ENCODE measurements at places on chromosomes 6 and 20.

GRCh38 chr6:166778776-166779175 lies 151.7 kb upstream of the RPS6KA2 start:
- no peak for DNase-seq

DNA sequence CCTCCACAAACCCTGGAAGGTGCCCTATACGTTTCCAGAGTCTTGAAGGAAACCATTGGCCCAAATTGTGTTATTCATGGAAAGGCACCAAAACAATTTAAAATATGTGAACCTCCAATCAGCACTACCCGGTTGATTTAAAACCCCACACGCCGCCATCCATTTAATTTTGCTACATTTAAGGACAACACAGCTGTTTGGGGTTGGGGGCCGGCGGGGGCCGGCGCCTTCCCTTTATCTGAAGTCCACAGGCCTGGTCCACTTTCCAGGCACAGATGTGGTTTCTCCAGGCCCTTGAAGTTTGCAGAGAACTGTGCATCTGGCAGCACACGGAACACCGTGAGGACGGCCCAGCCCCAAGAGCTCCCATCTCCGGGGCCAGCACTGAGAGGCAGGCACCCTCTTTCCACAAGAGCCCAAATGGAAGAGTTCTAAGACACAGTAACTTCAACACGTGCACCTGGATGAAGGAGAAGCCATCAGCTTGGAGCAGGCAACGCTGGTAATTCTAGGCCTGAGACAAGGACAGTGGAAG lies 16.8 kb upstream of the FRMD1 start:
- DNase-seq: no peak

- no peak for DNase-seq
Observed at GRCh38 chr6:31574106-31575061, 981 bp upstream of the TNF start.

- DNase-seq: no peak
Observed at GRCh38 chr6:66623050-66623449, 916.0 kb upstream of the EYS start.

GRCh38 chr6:8268156-8268555 lies 165.8 kb upstream of the EEF1E1 start:
- no peak for DNase-seq

GRCh38 chr6:3963426-3963825 lies 114.3 kb downstream of the FAM50B start:
- DNase-seq: no peak

DNA sequence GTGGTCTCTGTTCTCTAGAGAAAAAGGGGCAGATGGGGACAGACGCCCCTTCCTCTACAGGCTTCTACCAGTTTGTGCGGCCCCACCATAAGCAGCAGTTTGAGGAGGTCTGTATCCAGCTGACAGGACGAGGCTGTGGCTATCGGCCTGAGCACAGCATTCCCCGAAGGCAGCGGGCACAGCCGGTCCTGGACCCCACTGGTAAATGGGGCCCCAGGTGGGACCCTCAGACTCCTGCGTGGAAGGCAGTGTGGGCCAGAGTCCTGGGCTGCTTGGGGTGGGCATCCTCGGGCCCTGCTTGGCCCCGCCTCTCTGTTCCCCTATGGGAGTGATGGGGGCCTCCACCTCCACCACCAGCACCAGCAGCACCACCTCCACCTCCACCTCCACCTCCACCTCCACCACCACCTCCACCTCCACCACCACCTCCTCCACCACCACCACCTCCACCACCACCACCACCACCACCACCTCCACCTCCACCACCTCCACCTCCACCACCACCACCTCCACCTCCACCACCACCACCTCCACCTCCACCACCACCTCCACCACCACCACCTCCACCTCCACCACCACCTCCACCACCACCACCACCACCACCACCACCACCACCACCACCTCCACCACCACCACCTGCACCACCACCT lies 3.2 kb upstream of the TNFRSF6B start:
- no peak for DNase-seq

DNA sequence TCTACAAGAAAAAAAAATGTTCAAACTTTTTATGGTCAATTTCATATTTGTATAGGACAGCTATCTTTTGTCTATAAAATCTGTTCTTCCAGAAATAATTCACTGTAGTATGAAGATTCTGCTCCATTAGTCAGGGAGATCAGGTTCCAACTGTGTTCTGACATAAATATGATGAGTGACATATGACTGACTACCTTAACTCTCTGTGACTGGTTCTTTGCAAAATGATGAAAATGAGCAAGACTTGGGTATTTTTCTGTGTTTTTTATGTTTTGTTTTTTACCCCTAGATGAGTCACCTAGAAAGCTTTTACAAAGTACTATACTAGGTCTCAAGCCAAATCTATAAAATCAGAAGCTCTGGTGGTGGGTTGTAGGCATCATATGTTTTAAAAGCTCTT lies 229.6 kb downstream of the MMUT start:
- no peak for DNase-seq

DNA sequence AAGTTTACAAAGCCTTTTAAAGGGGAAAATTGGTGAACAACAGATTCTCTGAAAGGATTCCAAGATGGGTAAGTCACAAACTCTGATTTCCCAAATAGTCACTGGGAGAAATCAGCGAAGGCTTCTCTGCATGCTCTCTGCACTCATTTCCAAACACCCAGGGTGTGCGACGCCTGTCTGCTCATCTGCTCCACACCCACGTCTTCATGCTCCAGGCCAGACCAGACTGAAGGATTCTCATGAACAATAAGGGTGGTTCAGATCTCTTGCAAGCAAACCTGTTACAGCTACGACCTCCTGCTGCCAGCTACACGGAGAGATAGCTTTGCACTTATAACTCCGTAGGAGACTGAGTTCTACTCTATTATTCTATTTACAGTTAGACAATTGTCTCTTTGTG lies 1.4 kb downstream of the MC3R start:
- DNase-seq: no peak

DNA sequence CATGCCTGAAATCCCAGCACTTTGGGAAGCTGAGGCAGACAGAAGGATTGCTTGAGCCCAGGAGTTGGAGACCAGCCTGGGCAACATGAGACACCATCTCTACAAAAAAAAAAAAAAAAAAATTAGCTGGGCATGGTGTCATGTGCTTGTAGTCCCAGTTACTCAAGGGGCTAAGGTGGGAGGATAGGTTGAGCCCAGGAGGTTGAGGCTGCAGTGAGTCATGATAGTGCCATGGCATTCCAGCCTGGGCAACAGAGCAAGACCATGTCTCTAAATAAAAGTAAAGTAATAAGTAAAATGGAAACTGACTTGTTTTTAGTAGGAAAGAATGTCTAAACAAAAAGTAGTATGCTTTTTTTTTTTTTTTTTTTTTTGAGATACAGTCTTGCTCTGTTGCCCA lies 240.7 kb downstream of the ARID1B start:
- DNase-seq: no peak

DNA sequence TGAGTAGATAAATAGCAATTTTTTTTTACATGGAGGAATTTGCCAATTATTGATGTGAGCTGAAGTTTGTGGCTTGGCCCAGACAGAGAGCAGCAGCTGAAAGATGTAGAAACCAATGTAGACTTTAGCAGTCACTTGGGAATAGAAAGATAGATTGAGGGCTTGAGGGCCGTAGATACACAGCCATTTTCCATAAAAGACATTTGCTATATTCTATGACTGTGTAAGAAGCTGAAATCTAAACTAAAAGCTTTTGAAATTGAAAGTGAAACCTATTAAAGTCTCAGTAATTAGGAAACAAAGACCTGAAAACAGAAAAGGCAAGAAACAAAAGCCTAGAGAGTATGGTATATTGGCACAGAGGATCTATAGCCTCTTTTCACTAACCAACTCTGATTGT lies 332.7 kb downstream of the CENPW start:
- DNase-seq: no peak

DNA sequence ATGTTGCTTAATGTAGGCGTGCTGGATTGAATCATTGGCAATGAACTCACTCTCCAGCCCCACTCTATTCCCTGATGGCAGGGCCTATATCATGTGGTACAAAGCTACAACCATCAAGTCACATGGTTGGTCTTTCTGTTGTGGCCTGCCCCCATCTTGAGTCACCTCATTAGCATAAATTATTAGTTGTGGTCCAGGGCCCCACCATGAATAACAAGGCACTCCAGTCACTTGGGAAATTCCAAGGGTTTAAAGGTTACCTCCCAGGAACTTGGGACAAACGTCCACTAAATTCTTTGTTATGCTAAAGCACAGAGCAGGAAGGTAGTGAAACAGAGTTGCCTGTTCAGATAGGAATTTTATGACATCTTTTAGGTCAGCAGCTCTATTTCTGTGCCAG lies 193.7 kb downstream of the SLC35F1 start:
- no peak for DNase-seq

DNA sequence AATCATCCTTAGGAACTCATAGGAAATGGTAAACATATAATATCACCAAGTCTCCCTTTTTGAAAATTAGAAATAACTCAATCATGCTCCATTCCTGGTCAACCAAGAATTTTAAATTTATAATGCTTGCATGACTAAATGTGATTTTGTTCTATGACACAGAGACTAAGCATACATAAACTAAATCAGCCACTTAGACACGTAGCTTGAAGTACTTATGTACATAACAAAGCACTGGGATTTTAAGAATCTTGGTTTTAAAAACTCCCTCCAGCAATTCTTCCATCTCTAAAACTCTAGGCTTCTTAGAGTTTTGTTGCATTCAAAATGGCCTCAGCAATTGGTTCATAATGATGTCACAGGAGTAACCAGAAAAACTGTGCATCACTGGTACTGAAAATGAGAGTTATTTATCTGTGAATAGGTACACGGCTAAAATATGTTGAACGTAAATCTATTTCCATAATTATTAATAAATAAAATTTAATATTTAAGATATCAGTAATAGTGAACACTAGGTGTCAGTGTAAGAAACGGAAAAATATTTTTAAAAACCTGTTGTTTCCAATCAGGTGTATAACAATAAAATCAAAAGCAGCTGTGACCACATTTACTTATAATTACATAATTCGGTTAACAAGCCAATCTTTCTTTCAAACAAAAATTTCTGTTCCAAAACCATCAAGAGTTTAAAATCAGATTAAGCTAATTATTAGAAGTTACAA lies 241.6 kb upstream of the RUNX2 start:
- DNase-seq: no peak

DNA sequence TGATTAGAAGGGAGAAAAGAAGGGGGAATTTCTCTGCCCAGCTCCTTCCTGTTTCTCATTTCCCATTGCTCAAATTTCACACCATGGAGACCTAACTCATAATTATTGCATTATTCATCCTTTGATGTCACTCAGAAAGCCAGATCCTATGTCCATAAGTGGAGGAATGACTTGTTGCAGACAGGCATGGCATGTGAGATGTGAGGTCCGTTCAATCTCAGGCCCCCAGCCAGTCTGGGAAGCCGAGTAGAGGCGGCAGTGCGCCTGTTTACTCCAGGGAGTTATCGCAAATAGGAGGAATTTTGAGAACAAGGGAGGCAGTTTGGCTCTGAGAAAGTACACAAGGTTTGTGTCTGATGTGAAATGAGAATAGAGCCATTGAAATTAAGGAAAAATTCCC lies 26.9 kb upstream of the MOCS1 start:
- DNase-seq: no peak

- no peak for DNase-seq
Observed at GRCh38 chr6:1575210-1576041, 34.3 kb upstream of the FOXC1 start.

GRCh38 chr20:33664085-33664761 lies 2.1 kb downstream of the C20orf144 start:
- no peak for DNase-seq

DNA sequence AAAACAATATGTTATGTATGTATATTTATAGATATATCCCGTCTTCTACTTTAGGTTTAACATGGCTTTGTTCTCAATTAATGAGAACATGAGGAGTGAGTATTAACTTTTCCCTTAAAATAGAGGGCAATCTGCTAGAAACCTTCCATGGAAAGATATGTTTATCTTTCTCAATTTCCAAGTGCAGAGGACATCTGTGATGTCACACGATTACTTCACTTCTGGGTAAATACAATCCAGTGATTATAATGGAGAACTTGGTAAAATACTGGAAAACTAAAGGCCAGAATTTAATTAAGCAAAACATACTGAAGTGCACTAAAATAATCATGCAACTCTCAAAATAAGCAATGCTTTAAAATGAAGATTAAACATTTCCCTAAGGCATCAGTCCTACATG lies 11.9 kb upstream of the MRAP2 start:
- DNase-seq: no peak

GRCh38 chr6:157068691-157069324 lies 254.5 kb downstream of the TMEM242 start:
- DNase-seq: no peak

- DNase-seq: no peak
Observed at GRCh38 chr20:57943291-57943690, 233.5 kb upstream of the PMEPA1 start.

- no peak for DNase-seq
Observed at GRCh38 chr6:54060286-54060685, 51.0 kb upstream of the MLIP start.

DNA sequence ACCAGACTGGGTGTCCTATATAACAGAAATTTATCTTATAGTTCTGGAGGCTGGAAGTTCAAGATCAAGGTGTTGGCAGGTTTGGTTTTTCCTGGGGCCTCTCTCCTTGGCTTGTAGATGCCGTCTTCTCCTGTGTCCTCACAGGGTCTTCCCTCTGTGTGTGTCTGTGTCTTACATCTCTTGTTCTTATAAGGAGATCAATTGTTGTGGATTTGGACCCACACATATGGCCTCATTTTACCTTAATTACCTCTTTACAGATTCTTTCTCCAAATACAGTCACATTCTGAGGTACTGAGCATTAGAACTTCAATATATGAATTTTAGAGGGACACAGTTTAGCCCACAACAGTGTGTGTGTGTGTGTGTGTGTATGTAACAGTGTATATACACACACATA lies 74.5 kb downstream of the EDN1 start:
- DNase-seq: no peak

DNA sequence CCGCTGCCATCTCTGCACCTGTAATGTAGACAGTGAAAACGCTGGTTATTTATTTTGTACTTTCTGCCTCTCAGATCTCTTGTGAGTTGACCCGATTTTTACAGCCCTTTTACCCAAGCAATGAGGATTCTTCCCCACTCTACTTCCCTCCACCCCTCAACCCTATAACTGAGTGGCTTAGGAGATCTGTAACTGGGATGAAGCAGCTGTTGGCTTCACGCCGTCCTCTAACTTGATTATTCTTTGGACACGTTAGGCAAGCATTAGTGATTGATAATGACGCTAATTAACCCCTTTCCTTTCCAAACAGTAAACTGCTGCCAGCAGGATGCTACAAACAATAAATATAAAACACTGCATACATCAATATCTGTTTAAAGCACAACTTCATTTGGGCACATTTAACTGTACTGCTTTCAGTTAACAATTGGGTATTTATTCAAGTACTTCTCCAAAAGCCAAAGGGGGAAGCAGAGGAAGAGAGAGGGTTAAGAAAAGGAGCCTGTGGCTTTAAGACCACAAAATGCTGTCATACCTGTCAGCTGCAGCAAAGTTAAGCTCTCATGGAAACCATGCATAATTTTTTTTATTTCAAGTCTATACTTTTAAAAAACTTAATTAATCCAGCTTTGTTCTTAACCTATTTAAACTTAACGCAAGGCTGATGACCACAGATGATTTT lies 21.2 kb downstream of the TFAP2A start:
- no peak for DNase-seq

GRCh38 chr6:48542191-48542590 lies 431.2 kb upstream of the PTCHD4 start:
- no peak for DNase-seq

Data from stimulated activated CD4-positive, alpha-beta T cell treated with anti-CD3 and anti-CD28 coated beads, TNF-alpha, amount 100 ng/mL, for 4 hours (primary cell).